IMR-90 (cell line): ENCODE measurements at places on chromosomes 16 and 17. TPM values are rescaled to one million over a fixed set of nuclear protein-coding genes. Genes with fewer than 3 reads are reported as not detected.
A peak's percentile ranks its signal among the peaks of the same experiment; 100 is the strongest.

The KRTAP2-1 gene
- total RNA-seq, result not detected in 2 replicates

The ITGB3 gene
- total RNA-seq, result 14.4 and 17.6 TPM in 2 replicates

The MYL4 gene
- 0.28 TPM in 1 of 2 replicates, not detected in the other for total RNA-seq

The ATP2A1 gene
- total RNA-seq, result under 0.01 TPM in 1 of 2 replicates, not detected in the other

The TRIM65 gene
- total RNA-seq, result 7.9 and 8.1 TPM in 2 replicates

The TAC4 gene
- total RNA-seq, result not detected in 2 replicates

The YPEL2 gene
- total RNA-seq, result 1.9 and 3.4 TPM in 2 replicates

The HOXB4 gene
- total RNA-seq, result 1.9 and 2.0 TPM in 2 replicates

The GNGT2 gene
- 0.18 and 0.56 TPM in 2 replicates for total RNA-seq

GRCh38 chr17:49230636-49231562, at the start of gene PHOSPHO1:
Gene PHOSPHO1, minus strand, starts transcription at chr17:49230787. Its CDS starts 4,096 bp downstream, at chr17:49226691.
- peak; percentile 76 for DNase-seq

- DNase-seq, result no peak
Observed at GRCh38 chr17:16912021-16912962, 59.6 kb downstream of the TNFRSF13B start.

- no peak for DNase-seq
Observed at GRCh38 chr16:88290850-88291830, 91.6 kb upstream of the ZNF469 start.

DNA sequence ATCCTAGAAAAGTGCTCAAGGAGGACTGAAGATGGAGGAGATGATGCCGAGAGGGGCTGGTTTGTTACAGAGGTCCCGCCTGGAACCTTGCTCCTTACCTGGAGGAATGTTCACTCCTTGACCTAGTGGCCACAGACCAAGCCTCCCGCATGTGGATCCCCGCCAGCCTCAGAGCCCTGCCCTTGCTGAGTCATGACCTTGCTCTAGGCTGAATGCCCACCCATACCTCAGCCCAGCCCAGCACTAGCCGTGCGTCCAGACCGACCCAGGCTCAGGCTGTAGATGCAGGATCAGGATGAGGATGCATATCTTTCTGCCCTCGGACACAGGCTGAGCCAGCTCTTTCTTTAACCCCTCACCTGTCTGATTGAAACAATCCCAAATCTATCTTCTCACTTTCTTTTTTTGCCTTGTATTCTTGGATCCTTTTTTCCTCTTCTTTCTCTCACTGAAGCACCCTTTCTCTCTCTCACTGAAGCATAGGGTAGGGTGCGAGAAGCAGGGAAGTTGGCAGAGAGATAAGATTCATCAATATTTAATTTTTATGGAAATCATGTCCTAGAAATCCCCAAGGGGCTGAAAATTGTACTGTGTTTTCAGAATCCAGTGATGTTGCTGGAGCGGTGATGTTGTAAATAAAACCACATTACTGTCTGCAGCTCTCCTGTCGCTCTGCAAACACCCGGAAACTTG, 34.9 kb downstream of the WSCD1 start:
- DNase-seq, result no peak

DNA sequence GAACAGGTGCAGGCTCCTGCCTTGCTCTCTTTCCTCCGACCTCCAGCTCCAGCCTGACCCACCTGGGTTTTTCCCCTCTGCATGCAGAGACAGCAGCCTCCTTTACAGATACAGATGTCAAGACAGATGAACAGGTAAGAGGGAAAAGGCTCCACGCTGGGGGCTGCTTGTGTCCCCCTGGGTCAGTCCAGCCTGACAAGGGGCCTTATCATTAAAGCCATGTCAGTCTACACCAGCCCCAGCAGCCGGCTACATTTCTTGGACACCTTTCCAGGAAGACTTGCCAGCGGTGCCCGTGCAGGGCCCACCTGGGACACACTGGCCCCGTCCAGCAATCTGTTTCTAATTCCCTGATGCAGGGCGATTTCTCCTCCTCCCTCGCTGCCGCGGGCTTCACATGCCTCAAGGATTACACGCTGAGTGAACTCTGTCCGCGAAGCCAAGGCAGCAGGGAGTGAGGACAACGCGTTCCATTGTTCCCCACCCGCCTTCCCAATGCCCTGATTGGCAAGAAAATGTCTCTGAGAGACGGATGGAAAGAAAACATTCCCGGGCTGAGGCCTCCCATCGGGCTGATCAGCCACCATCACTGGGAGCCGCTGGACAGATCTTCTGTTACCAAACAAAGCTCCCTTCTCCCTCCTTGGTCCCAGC, 184.7 kb downstream of the C16orf95 start:
- DNase-seq, result peak; percentile 60

GRCh38 chr17:27306276-27306835, 12.4 kb downstream of the WSB1 start:
- DNase-seq, result no peak

DNA sequence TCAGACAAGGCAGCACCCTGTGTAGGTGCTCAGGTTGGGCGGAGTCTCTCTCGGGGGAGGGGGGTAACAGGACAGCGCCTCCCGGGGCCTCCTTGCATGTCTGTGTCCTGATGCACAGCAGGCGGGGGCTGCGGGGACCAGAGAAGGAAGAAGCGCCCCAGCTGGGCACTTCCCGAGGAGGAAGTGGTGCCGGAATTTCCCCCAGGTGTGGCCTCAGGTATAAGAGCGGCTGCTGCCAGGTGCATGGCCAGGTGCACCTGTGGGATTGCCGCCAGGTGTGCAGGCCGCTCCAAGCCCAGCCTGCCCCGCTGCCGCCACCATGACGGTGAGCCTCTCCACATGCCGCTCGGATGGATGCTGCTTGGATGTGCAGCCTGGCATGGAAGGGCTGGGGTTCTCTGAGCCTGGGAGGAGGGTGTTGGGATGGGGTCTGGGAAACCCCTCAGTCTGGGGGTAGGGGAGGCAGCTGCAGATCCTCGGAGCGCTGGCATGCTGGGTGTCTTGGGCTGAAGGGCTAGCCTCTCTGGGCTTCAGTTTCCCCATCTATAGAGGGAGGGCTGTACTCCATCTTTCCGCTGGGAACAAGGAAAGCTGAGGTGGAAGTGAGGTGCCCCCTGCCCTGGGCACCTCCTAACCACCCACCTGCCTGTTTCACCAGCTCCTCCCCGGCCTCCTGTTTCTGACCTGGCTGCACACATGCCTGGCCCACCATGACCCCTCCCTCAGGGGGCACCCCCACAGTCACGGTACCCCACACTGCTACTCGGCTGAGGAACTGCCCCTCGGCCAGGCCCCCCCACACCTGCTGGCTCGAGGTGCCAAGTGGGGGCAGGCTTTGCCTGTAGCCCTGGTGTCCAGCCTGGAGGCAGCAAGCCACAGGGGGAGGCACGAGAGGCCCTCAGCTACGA, at the start of gene IL17C:
IL17C (plus strand) TSS at position 250 of the 908 bp plus-strand sequence; CDS start at position 320, 70 bp downstream.
- no peak for DNase-seq

- DNase-seq, result no peak
Observed at GRCh38 chr17:78665387-78665951, 88.3 kb upstream of the DNAH17 start.

GRCh38 chr17:17175917-17176316, 30.2 kb downstream of the PLD6 start:
- no peak for DNase-seq

DNA sequence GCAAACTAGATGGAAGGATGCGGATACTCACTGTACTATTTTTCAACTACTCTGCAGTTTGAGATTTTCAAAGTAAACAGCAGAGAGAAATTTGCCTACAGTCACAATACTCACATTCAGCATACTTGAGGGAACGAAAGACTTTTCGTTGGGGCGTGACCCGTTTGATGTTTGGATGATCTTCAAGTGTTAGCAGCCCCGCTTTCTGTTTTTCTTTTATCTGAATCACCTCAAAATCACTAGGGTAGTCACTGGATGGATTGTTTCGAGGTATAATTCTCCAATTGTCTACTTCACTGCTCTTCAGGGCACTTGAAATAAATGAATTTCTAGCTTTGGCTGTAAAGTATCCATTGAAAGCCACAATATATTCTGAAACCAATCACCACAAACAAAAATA, 17.8 kb downstream of the MBTPS1 start:
- DNase-seq, result peak; percentile 36

DNA sequence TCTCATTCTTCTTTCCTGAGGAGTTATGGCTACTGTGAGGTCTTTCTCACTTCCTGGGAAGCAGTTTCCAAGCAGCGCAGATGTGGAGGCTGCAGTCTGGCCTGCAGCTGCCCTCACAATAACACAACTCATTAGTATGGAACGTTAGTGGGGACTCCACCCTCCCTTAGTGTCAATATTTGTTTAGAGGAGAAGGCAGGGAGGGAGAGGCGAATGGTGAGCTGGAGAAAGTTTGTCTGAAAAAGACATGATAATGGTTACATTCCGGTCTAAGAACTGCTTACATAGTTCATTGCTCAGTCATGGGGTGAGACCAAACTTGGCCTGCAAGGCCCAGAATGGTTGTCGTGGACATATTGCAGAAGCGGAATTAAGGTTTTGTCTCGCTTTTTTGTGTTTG, 170.2 kb downstream of the HS3ST3B1 start:
- DNase-seq, result peak; percentile 94
